ENCODE measurements at places on chromosomes 4 and X.
A peak's percentile ranks its signal among the peaks of the same experiment; 100 is the strongest.

- DNase-seq, result no peak
Observed at GRCh38 chr4:70704931-70705182, 16.5 kb downstream of the UTP3 start.

DNA sequence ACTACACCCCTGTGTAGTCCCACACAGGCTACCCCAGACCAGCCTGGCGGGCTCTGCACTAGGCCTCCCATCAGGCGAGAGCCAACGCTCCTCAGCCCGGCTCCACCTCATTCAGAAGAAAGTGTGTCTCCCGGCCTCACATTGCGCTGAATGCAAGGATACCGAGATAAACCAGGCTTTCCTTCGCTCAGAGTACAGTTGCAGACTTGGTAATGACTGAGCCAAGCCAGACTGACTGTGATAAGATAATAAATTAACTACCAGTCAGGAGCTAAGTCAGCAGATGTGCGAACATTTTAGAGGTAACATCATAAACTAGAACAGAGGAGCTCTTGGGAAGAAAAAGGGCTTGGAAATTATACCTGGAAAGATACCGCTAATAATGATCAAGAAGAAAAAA is 397.6 kb downstream of the TRIML1 start:
- no peak for DNase-seq

DNA sequence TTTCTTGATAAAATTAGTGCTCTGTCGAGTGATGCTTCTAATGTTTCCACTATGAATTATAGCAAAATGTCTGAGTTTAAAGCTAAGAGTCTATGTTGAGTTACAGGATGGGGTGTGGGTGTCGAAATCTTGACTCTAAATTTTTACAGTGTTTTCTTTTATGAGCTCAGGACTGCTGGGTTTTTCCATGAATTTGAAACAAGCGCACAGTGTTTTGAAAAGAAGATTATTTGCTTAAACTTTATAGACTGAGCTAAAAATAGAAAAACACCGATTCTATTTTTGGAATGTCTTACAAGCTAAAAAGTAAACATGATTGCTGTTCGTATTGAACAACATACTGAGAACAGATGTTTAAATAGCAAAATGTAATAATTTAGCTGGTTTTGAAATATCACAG is 7.5 kb downstream of the PTTG2 start:
- DNase-seq, result no peak

DNA sequence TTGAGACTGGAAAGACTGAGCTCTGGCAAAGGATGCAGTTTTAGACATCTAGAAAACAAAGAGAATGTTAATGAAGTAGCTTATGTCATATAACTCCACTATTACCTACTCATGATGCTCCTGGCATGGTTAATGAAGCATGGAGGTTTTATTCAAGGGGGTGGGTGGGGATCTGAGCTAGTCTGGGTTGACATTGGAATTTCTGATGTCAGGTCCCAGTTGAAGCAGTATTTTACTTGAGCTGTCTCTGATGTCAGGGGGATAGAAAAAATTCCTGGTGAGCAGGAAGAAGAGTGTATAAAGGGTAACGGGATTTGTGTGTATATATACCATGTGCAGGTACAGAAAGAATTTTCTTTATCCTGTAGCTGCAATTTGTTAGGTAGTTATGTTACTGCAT is 102.0 kb downstream of the ELOVL6 start:
- no peak for DNase-seq

GRCh38 chr4:74297539-74297938 is 10.7 kb upstream of the EPGN start:
- no peak for DNase-seq

- no peak for DNase-seq
Observed at GRCh38 chrX:44071070-44071645, 98.0 kb upstream of the NDP start.

DNA sequence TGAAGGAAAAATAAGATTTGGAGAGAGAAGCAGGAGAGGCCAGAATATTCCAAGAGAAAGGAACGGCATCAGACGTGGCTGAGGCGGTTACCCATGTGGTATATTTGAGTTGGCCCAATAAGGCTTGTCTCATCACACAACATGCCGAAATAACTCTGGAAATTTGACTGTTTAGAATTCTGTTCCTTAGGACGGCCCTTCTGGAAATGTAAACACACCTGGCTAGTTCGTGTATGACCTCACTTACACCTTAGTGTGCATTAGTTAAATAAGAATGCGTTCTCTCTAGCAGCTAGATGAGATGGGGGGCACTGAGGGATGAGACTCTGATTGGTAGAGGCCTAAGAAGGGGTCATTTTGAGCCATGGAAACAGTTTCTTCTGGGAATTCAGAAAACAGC is 33.2 kb upstream of the PLAC1 start:
- DNase-seq, result no peak

- no peak for DNase-seq
Observed at GRCh38 chr4:139600662-139601061, 44.6 kb upstream of the SETD7 start.

DNA sequence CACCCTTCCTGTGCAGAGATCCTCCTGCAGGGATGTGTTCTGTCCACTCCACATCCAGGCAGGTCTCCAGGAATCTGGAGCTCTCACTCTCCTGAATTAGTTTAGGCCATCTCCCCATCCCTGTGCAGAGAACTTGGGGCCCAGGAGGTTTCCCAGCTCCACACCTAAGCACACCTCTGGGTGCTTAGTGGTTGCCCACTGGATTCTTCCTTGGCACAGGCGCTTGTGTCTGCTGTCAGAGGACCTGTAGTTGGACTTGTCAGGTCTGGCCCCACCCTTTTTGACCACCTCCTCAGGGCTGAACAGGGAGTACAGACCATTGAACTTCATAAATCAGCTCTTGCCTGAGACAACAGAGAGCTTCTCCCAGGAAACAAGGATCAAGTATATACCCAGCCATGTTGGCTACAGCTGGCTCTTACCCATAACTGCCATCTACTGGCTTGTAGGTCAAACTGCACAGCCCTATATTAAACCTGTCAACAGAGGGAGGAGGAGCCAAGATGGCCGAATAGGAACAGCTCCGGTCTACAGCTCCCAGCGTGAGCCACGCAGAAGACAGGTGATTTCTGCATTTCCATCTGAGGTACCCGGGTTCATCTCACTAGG is 275.5 kb downstream of the PPARGC1A start:
- DNase-seq, result no peak

DNA sequence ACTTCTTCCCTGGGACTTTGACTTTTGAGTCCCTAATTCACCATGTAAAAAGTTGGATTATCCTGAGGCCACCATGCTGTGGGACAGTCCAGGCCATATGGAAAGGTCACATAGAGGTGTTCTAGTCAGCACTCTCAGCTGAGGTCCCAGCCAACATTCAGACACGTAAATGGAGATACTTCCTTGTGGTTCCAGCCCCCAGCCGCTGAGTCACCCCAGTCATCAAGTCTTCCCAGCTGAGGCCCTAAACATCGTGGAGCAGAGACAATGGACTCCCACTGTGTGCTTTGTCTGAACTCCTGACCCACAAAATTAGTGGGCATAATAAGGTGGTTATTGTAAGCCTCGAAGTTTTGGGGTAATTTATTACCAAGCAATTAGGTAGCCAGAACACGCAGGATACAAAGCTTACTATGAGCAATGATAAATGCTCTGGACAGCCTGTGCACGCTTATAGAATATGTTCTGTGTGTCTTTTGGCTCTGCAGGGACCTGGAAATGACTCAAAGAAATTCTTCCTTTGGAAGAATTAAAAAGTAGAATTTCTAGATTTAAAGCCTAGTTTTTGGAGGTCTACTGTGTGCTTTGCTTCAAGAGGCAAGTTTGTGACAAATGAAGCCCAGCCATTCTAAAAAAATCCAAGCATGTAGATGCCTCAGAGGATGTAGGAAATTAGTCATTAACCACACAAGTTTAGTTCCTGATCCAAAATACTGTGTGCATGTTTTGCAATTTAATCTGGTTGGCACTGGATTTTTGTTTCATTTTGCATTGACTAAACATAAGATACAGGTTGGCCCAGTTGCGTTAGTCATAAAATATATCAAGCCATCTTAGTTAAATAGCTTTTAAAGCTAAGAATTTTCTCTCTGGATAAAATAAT is 33.2 kb upstream of the SLC9A7 start:
- DNase-seq, result peak; percentile 60

GRCh38 chr4:23061431-23061830 is 368.7 kb downstream of the GBA3 start:
- DNase-seq, result no peak

DNA sequence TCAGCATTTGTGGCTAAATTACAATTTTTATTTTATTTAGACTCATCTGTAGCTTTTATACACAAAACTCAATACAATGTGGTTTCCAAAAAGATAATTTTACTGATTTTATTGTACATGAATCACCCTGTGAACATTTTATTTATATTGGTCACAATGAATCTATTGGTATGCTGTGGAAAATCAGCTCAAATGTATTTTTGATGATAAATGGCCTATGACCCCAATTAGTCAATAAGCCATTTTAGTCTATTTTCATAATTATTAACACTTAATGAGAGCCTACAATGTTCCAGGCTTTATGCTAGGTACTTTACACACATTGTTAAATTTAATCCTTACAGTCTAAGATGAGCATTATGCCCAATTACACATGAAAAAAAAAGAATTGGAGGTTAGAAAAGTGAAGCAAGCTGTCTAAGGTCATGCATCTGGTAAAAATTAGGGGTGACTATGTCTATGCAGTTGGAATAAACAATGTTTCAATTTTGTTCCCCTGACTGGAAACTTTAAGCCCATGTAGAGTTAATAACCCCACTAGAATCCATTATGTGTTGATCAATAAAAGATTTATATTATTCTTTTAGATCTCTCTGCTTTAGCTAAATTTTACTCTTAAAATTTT is 344.7 kb downstream of the PABPC4L start:
- no peak for DNase-seq

- DNase-seq, result no peak
Observed at GRCh38 chrX:40076750-40077575, 20.8 kb downstream of the BCOR start.

GRCh38 chr4:176794151-176794550 is 1.4 kb upstream of the VEGFC start:
- peak; percentile 71 for DNase-seq

DNA sequence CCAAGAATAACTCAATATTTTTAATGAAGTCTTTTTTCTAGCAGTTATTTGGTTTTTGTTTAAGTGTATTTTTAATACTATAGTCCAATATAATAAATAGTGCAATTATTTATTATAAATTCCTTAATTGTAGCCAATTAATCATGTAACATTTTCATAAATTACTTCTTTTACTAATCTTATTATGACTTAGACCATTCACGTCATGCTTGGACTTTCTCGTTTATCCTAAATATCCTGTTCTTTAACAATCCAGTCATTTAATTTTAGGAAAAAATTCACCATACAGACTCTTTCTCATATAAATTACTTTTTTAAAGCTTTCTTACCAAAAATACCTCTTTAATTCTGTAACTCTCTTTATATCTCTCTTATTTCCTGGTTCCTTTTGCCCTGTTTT is 350.1 kb downstream of the AR start:
- no peak for DNase-seq

GRCh38 chrX:24482823-24483415 is 17.8 kb downstream of the PDK3 start:
- DNase-seq, result no peak

DNA sequence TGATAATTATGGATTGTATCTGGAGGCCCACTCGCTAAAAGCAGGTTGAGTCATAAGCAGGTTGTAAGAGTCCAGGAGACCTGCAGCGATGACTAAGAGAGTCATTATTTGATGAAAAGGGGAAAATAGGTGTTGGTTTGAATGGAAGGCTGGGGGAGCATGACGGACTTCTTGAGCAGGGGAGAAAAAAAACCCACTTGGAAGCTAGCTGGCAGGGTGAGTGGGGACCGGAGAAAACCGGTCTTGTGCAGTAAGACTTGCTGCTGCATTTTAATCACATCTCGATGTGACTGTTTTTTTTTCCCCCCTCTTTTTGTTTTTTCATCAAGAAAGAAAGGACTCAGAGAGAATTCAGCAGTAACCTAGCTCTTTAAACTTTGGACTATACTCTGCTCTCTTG is 90.0 kb downstream of the IGSF1 start:
- DNase-seq, result no peak

DNA sequence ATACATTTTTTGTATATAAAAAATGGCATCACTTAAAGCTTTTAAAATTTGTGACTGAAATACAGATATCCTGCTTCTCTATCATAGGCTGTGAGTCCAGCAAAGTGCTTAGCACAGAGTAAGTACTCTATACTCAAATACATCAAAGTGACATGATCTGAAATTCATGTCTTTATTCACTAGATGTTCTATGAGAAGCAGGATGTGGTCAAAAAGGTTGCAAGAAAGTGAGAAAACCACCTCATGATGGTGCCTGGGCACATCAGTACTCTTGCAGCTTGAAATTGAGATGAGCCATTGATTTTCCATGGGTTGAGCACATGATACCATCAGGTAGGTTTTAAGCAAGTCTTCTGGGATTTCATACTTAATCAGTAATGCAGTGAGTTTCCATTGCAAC is 20.4 kb upstream of the SFRP2 start:
- no peak for DNase-seq

GRCh38 chr4:11710453-11711093 is 281.9 kb upstream of the HS3ST1 start:
- DNase-seq, result no peak

- DNase-seq, result no peak
Observed at GRCh38 chrX:140928739-140929138, 73.7 kb upstream of the SPANXB1 start.

GRCh38 chrX:133792198-133792953 is 193.0 kb downstream of the GPC3 start:
- DNase-seq, result peak; percentile 30

- DNase-seq, result no peak
Observed at GRCh38 chr4:96108146-96108545, 268.3 kb downstream of the PDHA2 start.

DNA sequence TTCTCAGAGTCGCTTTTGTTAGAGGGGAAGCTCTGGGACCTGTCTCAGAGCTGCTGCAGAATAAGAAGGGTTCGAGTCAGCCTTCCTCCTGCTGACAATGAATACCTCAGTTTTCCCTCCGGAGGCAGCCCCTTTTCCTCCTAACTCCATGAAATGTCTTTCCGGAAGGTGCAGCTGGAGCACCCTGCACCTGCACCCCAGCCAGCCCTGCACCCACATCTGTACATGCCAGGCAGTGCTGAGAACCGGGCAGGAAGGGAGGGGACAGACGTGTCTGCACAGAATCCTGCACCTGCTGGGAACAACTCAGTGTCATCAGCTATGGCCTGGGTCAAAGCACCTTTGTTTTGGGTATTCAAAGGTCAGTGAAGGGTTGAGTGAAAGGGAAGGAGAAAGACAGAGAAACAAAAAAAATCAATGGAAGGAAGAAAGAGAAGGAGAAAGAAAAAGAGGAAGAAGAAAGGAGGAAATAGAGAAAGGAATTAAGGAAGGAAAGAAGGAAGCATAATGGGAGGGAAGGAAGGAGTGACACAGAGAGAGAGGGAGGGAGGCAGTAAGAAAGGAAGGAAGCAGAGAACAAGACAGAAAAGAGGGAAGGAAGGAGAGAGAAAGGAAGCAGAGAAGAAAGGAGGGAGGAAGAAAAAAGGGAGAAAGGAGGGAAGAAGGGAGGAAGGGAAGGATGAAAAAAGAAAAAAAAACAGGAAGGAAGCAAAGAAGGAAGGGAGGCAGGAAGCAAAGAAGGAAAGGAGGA is 273.7 kb downstream of the DHRSX start:
- DNase-seq, result no peak
